Frontal cortex (tissue), 4 donors: ENCODE measurements at places on chromosomes 3 and 15.

GRCh38 chr3:194126790-194127189 lies 9.2 kb upstream of the HES1 start:
- DNase-seq: no peak

GRCh38 chr15:68786753-68787152 lies 33.9 kb downstream of the ANP32A start:
- no peak for DNase-seq

DNA sequence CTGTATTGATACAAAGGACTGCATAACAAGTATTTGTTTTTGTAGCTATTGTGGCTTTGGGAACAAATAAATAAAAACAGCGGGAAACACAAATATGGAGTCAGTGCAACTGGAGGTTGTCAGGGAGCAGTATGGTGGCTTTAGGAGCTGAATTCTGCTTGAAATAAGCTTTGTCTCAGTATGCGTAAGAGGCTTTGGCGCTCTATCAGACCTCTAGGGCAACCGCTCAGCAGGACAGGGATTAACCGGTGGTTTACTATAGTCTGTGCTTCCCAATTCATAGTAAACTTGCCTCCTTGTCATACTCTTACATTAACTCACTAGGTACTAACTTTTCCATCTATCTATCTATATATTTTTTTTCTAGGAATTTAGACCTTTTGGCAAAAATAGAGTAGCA lies 104.6 kb downstream of the ZIC1 start:
- DNase-seq: no peak

DNA sequence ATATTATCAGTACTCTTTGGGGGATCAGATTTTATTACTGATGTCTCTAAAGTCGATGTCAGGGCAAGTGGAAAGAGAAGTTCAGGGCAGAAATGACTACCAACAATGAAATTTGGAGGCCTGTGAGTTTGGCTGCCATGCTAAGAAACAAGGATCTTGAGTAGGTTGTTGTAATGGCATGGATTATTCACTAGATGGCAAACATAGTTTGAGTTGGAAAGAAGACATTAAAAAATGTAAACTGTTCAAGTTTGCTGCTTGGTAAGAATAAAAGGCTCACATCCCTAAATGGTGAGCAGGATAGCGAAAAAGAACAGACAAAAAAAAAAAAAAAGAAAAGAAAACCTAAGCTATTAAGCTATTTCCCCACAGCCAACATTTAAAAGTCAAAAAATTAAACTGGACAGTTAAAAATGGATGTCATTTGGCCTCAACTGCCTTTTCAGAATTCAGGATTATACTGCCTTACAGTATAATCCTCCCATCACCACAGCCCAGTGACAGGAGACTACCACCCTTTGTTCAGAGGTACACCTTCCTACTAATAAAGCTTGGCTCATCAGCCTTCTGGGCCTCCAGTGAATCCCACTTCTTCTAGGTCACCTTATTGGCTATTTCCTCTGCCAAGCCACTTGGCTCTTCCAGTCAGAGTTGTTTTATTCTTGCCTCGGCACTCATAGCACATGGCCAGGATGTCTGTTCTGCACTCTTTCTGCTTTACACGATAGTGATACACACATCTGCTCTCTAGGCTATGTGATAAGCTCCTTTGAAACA lies 163.7 kb downstream of the PLD1 start:
- peak; percentile 36 for DNase-seq

- no peak for DNase-seq
Measured at GRCh38 chr3:11847607-11848006, 922 bp upstream of the TAMM41 start.

GRCh38 chr3:152148579-152148978 lies 120.2 kb upstream of the MBNL1 start:
- no peak for DNase-seq

DNA sequence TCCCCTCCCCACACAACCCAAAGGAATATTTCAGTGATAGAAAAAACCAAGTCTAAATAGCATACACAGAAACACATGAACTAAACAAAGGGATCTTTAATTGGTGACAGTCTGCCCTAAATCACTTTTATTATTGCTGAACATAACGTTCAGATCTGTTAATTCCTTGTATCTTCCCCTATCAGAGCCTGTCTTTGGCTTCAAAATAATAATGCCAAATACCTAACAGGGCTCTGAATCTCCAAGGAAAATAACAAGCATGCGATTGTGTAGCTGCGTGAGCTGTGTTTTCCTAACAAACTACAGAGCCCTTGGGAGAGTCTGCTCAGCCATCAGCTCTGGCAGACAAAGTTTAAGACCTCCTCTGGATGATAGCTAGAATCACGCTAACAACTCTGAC lies 1010.1 kb downstream of the ROBO1 start:
- DNase-seq: no peak

DNA sequence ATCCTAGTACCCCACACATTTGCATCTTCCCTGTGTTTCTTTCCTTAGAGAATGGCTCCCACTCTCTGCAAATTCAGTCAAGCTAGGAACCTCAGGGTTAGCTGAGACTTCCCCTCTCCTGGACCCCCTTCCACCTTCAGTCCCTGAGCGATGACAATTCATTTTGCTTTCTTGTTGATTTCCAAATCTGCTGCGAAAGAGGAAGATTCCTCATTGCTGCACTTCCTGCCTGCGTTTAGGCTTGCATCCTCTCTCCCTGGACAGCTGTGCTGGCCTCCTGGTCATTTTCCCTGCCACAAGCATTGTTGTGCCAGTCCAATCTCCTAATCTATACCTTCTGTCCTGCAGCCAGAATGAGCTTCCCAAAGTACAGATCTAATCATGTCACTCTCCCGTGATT lies 12.3 kb upstream of the DGKG start:
- no peak for DNase-seq

DNA sequence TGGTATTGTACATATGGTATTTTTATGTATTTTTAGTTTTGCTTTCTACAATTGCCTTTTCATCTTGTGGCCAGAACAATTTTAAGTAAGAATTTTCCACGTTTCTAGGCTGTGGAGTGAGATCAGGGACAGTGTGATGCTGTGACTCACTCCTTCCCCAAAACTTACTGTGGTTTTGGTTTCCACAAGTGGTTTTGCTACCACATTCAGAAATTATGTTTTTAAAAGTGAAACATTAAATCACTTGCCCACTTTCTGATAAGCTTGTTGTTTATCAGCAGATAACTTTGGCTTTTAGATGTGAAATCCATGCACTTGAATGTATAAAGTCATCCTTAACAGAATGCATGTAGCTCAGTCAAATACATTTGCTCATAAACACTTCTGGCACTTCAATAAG lies 192.2 kb upstream of the THRB start:
- DNase-seq: no peak

DNA sequence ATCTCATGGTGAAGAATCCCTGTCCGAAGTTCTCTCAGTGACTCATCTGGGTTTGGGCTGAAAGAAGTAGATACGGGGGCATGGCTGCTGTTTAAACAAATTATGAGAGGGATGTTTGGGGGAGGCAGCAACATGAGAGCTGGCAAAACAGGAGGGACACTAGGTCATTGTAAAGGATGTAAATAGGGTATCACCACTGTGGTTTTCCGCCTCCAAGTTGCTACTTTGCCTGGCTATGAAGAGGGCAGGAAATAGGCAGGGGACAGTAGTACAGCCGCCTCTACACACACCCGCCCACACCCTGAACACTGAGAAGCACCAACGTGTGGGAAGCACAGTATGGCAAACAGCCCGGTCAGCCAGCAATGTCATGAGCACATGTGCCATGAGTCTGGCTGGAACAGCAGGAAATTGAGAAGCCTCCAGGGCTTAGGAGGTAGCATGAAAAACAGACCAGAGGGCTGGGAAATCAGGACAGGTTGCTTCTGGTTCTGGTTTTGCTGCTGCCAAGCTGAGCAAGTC lies 17.1 kb downstream of the HEXA start:
- DNase-seq: no peak

- DNase-seq: no peak
Measured at GRCh38 chr3:55014081-55014480, 86.2 kb upstream of the LRTM1 start.

DNA sequence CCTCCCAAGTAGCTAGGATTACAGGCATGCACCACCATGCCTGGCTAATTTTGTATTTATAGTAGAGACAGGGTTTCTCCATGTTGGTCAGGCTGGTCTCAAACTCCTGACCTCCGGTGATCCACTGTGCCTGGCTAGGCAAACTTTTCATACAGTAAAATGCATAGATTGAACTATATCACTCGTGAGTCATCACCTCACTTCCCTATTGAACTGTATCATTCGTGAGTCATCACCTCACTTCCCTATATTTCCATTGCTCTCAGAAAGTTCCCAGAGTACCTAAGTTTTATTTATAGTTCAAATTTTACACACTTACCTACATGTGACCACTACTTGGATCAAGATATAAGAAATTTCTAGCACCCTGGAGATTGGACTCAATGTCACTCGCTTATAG lies 73.6 kb upstream of the ACAD9 start:
- no peak for DNase-seq

DNA sequence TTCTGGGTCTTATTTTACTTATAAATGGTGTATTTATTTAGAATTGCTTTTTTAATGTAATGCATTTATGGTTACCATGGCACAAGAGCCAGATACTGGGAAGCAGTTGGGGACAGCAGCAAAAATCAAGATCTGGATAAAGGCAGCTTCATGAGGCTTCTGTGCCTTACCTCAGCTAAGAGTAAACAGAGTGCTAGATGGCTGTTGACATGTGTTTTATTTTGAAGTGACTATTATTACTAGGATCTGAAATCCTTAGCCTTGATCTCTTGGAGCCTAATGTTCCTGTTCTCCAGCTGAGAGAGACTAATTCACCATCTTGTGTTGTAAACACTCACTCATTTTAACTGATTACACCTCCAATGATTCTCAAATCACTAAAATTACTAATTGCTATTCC lies 317.8 kb downstream of the LPP start:
- no peak for DNase-seq

- no peak for DNase-seq
Measured at GRCh38 chr3:46935168-46935858, 41.2 kb downstream of the CCDC12 start.

DNA sequence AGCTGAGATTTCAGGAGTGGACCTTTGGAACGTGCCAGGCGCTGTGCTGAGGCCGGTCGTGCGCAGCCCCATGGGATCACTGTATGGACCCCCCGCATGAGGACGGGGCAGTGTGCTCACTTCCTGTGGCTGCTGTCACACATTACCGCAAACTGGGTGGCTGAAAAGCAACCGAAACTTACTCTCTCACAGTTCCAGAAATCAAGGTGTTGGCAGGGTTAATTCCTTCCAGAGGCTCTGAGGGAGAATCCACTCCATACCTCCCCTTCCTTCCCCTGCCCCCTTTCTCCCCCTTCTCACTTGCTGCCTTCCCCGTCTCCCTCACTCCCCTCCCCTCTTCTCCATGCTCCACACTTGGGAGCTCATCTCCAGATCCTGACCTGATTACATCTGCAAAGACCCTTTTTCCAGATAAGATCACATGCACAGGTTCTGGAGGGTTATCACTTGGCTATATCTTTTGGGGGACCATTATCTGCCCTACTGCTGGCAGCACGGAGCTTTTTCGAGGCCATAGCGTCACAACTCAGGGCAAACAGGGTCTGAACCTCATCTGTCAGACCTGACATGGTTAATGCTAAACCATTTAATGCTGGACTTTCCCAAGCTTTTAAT lies 41.2 kb downstream of the KLF13 start:
- no peak for DNase-seq

DNA sequence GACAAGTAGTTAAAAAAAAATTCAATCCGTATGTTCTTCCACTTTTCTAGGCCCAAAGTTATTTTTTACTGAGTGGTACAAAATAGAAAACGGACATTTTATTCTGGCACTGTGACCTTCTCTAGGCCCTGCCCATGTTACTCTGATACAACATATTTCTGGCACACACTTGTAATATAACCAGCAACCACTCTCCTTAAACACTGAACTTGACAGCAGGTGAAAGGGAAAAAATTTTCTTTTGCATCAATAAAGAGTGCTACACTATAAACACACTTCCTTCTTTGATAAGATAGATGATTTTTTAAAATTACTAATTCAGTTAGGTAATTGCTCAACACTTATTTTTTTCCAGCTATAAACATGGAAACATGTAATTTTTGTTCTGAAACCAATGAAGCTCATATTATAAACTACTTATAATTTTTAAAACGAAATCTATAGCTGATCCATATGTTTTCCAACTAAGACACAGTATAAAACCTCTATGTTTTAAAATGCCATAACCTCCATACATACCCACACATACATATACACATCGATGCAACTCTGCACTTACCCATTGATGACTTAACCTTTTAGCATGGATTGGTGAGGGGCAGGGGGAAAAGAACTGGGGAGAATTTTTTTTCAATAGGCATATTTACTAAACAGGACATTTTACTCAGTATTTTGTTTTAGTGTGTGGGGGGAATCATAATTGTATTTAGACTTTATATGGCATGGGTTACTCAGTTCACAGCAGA lies 5.3 kb upstream of the CTNNB1 start:
- DNase-seq: no peak

DNA sequence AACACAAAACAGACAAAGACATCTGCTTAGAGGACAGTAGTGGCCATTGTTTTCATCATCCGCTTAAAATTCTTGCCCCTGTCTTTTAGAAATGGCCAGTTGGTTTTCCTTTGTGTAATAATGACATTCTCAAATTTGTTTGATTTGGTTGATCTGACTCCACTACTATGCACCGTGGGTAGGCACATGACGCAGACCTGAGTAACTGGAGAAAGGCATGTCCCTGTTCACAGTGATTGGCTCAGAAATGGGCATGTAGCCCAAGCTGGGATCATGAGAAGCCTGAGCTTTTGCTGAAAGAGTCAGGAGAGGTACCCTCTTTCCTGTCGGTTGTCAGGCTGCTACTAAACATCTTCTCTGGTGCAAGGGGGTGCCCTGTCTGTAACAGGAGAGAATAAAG lies 36.6 kb upstream of the MAGI1 start:
- no peak for DNase-seq

DNA sequence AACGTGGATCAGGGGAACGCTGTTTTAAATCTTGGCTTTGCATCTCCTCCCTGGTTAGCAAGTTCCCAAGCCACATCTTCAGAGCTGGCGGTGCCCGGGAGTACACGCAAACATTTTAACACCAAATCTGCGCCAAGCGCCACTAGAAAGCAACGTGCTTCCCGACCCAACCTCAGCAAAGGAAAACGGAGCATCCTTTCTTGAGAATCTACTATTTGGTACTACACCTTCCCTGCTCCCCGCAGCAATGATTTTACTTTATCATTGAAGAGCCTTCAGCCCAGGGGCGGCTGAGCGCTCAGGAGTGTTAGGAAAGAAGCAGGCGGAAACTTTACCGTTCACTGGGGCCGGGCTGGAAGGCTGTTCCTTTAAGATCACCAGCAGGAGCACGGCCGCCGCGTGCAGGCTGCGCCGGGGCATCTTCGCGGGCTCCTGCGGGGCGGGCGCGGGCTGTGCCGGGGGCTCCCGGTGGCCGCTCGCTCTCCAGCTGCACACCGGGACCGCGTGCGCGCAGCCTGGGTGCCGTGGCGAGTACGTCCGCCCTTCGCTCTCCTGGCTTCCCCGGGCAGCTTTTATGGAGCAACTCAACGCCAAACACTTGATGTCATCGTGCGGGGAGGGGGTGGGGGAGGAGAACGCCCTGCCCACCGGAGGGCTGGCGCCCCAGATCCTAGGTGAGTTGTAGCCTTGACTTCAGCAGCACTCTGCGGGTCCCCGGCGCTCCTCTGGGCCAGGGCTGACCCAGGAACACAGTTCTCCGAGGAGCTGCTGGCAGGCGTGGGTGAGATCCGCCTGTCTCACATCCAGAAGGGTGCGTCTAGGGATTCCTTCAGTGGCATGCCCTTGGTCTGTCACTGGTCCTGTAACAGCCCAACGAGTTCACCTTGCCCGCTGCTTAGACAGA lies at the start of gene CA12:
TSS of gene CA12 (minus strand) at position 546 of the 904 bp plus-strand sequence. CDS start at position 420, 126 bp downstream.
- no peak for DNase-seq
